Stimulated activated CD8-positive, alpha-beta memory T cell treated with anti-CD3 and anti-CD28 coated beads, Interleukin-4, amount 100 ng/mL, for 1 hour (primary cell): ENCODE measurements at places on chromosomes 13 and 19.
A peak's percentile ranks its signal among the peaks of the same experiment; 100 is the strongest.

- no peak for DNase-seq
These were observed 160.4 kb upstream of the SGCG start for GRCh38 chr13:23020246-23020843.

DNA sequence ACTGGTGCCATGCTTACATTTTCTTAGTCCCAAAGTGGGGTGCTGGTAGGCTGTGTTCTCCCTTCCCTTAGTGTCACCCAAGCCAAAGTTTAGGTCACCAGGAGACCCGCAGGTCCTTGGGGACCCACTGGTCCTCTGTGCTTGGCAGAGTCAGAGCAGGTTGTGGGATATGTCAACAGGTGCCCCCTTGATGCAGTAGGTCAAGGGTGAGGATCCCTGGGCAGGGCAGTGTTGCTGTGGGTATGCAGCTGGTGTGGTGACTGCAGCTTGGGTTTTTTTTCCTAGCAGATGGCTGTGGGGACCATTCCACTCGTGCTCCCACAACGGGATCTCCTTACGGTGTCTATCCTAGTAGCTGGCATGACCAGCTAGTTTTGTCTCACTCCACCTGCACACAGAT, 23.7 kb downstream of the NHLRC3 start:
- DNase-seq = no peak

GRCh38 chr19:21328406-21328805, 804 bp downstream of the ZNF708 start:
- no peak for DNase-seq

- DNase-seq = no peak
These were observed 568 bp downstream of the POLR2I start for GRCh38 chr19:36113894-36114720.

- DNase-seq = no peak
These were observed 1.0 kb downstream of the DCLK1 start for GRCh38 chr13:36130193-36130551.

GRCh38 chr19:10602330-10603083, 15.4 kb upstream of the AP1M2 start:
- peak; percentile 82 for DNase-seq

DNA sequence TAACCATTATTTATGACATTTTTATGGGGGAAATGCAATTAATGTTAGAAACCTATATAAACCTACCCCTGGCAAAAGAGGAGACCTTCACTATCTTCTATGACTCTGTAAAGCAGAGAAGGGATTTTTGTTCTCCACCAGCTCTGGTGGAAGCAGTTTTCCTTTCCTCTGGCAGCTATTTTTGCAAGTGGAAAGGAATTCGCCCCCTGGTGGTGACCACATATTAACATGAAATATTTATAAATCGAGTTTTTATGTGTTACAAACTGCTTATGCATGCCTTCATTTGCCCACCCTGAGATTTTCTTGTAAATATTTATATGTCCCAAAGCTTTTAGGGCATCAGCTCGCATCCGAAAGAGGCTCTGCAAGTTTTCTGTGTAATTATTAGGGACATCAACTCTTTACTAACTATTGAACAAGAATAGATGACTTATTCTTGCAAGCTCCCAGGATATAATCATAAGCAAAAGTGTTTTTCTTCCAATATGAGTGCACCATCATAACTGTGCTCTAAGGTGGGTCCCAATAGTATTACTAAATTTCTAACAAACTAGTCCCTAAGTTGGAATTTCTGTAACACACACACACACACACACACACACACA, 62.4 kb downstream of the SERTM1 start:
- DNase-seq = no peak

- no peak for DNase-seq
These were observed 2.8 kb downstream of the MAMSTR start for GRCh38 chr19:48716562-48717291.

- no peak for DNase-seq
These were observed 16.5 kb upstream of the RNF17 start for GRCh38 chr13:24747248-24748060.

DNA sequence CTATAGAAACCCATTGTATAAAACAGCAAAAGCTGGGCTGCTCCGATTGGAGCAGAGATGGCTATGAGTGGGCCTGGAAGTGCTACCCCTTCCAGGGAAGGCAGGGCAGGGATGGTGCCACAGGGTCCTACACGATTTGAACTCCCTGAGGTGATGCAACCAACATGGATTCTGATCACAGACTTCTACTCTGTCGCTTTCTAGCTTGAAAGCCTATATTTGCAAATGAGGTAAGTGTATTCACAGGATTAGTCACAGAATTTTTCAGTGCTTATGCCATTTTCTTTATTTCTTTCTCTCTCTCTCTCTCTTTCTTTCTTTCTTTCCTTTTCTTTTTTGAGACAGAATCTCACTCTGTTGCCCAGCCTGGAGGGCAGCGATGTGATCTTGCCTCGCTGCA, 179.0 kb downstream of the SPRY2 start:
- DNase-seq = no peak

DNA sequence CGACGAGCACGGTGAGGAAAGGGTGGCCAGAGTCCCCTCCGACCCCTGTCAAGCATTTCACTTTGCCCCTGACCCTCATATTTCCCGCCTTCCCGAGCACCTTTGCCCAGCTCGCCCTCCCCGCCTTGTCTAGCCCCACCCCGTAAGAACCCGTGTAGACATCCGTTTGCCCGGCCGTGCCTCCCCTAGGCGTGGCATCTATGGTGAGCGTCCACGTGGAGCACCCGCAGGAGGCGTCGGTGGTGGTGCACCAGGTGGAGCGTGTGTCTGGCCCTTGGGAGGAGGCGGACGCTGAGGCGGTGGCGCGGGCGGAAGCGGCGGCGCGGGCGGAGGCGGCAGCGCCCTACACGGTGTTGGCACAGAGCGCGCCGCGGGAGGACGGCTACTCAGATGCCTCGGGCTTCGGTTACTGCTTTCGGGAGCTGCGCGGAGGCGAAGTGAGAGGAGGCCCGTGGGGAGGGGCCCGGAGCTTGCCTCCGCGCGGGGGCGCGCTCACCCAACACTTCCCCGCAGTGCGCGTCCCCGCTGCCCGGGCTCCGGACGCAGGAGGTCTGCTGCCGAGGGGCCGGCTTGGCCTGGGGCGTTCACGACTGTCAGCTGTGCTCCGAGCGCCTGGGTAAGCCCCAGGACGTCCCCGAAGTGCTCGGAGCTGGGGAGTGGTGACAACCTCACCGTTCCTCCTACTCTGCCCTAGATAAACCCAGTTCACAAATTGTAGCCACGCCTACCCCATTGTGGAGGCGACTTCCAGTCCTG, 4.2 kb downstream of the LTBP4 start:
- peak; percentile 51 for DNase-seq

DNA sequence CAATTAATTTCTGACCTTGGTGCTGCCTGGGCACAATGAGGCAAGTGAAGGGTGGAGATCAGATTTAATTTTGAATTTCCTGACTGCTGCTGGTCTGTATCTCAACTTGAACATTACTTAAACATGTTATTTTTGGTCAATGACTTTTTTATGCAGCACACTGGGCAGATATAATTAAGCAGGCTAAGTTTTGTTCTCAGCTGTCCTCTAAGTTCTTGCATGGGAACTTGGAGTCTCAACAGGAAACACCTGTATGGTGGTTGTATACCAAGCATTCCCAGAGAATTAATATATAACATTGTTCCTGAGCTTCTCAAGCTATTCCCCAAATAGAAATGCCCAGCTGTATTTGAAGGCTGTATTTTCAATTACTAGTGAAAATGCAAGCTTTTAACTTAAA, 113.5 kb upstream of the EDNRB start:
- no peak for DNase-seq

DNA sequence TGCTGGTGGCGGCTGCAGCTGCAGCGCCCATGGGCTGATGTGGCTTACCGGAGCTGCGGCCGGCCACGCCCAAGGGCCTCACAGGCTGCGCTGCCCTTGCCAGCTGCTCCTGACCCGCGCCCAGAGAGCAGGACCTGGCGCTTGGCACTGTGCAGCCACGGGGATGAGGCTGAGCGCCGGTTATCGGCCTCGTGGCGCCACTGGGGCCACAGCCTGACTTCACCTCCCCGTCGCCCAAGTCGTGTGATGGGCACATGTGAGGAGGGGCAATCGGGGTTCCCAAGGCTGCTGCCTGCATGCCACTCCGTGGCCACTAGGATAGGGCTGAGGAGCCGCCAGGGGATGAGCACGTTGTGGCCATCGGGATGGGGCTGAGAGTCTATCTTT, 77.2 kb upstream of the PABPC3 start:
- DNase-seq = no peak

DNA sequence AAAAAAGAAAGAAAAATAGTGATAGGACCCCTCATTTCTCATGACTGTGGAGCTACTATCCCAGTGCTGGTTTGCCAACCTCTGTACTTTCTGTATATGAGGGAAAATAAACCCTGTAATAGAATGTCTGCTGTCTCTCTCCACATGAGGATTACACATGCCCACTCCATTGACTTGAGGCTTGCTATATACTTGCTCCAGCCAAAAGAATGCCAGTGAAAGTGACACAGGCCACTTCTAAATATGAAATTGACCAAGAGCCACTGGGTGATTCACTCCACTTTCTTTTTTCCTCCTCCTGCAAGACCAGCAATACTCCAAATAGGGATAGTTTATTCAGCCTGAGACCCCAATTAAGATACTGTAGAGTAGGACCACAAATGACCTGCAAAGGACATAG, 6.2 kb downstream of the THAP8 start:
- DNase-seq = no peak

DNA sequence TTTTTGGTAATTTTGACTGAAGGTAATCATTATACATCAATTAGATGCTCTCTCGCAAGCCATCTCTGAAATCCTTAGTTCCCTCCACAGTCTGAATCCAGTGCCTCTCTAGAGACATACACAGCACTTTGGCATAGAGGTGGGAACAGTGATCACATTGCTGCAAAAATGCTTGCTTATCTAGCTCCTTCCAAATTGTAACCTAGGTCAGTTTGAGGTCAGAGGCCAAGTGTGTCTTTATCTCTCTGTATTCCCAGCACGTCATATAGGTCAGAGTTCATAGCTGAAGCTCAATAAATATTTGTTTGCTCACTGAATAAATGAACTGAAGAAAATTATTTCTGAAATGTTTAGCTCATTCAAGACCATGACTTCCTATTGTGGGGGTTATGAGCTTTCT, 462.5 kb downstream of the DIAPH3 start:
- no peak for DNase-seq

GRCh38 chr19:51246164-51246552, 4.7 kb upstream of the SIGLECL1 start:
- DNase-seq = no peak

DNA sequence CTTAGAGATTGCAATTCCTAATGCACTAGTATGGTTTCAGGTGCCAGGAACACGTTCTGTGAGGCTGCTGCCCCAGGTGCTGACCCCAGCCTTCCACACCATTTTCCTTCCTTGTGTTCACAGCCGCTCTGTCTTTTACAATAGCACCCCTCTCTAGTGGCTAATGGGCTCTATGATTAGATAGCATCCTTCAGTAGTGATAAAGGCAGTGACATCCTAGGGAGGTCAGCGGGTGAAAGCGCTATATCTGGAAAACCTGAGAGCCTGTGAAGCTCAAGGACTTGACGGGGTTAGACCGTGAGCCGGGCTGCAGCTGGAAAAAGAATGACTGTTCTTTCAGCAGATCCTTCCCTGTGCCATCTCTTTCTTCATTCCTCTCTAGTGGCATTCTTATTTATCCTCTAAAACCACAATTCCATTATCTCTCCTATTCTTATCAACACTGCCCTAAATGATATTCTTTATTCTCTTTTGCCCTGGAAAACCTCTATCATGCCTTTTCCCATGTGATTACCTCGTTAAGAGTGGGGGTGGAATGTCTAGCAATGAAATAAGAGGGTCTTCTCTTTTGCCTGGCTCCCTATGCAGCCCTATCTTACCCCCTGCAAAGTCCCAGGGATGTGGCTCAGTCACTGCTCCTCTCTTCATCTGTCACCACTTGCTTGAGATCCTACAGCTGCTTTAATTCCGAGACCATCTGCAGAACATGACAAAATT, 21.8 kb downstream of the ALOX5AP start:
- DNase-seq = no peak

DNA sequence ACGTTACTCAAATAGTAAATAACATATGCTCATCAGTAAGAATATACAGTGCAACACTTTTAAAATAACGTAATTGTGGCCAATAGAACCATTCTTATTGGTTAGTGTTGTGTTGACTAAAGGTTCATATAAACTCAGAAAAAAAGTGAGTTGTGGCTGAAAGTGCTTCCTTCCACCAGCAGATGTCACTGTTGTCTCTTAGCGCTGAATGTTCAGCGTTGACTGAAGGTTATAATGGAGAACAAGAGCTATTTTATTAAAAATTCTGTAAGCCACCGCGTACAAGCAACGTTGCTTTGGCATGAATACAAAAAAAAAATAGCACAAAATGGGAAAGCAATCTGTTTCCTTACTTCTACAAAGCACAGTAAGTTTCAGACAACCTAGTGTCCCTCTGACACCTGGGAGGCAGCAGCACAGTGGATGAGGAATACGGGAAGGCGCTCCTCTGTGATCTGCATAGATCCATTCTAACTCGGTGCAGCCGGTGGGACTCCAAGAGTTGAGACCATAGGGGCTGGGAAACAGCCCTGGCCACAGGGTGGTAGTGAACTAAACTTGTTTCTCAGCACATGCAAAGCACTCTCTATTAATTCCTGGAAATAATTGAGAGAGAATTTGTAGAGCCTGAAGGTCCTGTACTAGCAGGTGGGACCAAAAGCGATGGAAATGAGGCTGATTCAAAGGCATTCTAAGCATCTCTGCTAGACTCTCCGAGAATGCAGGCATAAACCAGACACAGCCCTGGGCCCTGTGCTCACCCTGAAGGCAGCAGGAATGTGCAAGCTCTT, 23.9 kb upstream of the OXGR1 start:
- DNase-seq = no peak

DNA sequence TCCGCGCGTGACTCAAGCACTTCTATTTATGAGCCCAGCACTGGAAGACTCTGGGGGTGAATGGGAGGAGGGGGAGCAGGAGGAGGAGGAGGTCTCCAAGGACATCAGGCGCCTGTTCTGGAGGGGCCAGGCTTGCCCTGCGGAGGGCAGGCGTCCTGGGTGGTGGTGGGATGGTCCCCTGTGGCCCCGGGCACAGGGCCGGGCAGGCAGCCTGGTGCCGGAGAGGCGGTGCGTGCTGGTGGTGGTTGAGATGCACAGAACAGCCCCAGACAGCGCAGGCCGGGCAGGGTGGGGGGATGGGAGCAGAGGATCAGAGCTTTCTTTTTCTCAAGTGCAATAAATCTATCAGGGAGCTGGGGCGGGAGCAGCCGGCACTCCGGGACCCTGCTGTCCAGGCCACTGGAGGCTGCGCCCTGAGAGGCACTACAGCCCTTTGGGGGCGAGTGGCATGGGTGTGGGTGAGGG, 14.0 kb downstream of the NKPD1 start:
- no peak for DNase-seq

DNA sequence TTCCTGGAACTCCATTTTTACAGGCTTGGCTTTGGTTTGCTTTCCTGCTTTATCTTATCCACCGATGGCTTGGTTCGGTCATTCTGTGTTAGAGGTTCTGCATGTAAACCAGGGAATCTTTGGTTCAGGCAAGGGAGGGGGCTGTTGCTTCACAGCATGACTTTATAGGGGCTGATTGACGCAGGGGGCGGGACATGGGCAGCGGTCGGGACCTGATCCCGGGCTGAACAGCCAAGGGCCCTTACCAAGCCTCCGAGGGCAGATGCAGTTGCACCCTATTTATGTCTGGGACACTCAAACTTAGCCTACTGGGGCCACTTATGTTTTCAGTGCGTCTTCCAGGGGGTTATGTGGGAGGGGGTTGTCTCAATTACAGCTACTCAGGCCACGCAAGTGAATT, 312.4 kb downstream of the ZNF536 start:
- no peak for DNase-seq
